ENCODE measurements at places on chromosomes 16 and 17.

DNA sequence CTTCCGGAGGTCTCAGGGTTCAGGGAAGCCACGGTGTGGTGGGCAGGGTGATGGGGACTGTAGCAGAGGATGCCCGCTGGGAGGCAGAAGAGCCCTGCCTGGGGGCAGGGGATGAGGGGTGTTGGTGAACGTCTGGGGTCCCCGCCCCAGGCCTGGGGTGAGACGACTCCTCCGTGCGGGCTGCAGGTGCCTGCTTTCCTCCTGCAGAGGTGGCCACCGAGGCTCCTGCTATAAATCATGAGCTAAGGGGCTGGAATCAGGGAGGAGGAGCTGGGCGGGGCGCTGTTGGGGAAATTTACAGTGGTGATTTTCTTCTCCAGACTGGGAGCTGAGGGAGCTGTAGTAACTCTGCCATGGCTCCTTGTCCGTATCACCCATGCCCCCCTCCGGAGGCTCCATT lies 167.0 kb downstream of the MRM1 start:
- no peak for DNase-seq

- DNase-seq = no peak
Observed at GRCh38 chr17:41530062-41531048, 2.2 kb upstream of the KRT19 start.

GRCh38 chr17:8465356-8465755 lies 29.7 kb downstream of the NDEL1 start:
- no peak for DNase-seq

DNA sequence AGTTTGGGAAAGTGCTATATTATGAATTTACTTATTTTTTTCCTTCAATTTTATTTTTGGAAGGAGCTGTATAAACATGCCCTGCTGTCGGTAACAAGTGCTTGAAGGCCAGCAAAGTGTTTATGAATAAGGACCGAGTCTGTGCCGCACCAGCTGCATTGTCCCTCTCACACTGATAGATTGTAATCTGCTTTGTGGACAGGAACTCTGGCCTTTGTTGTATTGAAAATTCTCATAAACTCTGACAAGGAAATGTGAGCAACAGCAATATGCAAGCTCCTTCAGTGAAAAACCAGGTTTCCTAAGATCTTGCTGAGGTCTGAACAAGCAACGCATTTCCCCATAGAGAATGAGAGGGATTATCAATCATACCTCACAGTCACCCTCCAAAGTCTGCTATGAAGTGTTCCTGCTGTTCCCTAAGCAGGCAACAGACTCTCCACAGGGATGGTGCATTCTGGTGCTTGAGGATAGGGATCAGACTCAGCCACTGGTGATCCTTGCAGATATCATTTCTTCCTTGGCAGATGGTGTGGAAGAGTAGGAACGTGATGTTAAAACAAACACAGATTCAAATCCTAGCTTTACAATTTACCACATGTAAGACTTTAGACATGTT lies 109.6 kb downstream of the KCNJ2 start:
- DNase-seq = no peak

DNA sequence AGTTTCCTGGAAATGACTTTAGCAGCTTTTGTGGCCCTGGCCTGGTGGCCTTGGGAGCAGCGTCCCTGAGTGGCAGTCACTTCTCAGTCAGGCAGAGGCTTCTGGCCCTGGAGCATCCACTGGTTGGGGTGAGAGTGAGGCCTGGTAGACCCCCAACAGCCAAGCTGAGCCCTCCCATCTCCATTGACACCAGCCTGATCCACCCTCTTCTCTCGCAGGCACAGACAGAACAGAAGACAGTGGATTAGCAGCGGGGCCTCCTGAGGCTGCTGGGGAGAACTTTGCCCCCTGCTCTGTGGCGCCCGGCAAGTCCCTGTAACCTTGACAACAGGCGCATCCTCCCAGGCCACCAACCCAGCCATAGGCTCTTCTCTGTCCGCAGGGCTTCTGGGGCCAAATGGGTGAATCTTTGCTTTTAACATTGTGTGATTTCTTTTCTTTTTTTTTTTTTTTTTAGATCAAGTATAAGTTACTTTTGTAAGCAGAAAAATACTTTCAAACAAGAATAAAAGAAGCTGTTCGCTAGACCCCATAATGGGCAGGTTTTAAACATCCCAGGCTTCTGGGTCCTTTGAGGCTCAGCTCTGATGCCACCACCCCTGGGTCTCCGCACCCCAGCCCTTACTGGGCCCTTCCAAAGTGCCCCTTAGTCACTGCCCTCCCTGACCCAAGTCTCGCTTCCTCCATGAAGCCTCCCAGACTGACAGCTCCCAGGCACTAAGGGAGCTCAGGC lies 12.7 kb upstream of the FLYWCH1 start:
- DNase-seq = no peak

DNA sequence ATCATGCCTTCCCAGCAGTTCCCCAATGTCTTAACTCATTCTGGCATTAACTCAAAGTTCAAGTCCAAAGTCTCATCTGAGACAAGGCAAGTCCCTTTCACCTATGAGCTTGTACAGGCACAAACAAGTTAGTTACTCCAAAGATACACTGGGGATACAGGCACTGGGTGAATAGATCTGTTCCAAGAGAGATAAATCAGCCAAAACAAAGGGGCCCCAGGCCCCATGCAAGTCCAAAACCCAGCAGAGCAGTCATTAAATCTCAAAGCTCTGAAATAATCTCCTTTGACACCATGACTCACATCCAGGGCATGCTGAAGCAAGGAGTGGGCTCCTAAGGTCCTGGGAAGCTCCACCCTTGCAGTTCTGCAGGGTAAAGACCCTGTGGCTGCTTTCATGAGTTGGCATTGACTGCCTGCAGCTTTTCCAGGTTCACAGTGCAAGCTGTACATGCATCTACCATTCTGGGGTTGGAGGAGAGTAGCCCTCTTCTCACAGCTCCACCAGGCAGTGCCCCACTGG lies 332.2 kb upstream of the KIF2B start:
- DNase-seq = no peak

DNA sequence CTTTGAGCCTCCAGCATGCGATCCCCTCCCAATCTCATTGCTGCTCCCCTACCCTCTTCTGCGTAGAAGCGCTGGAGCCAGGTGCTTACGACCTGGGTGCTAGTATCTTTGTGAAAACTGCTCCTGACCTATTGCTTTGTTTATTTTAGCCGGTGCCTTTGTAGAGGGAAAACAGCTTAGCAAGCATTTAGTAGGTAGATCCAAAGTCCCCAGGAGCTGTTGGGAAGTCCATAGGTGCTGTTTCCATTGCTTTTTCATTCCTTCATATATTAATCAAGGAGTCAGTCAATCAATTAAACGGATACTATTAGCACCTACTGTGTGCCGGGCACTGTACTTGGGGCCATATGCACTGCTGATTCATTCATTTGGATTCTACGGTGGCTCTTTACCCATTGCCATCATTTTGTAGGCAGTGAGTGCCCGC lies 497.6 kb downstream of the WWOX start:
- DNase-seq = no peak

DNA sequence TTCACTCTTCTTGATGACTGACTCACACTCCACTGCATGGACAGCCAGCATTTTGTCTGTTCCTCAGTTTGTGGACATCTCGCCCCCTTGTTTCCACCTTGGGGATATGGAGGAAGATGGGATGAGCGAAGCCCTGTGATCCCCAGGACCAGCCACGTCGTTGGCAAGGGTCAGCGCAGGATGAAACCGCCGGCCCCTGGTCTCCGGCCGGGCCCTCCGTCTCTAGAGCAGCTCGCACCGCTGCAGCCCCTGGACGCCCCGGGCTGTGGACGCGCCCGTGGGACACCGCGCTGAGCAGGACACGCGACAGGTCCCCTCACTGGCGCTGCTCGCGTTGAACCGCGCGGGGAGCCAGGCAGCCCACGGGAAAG lies 604 bp upstream of the ZC3H18 start:
- no peak for DNase-seq

DNA sequence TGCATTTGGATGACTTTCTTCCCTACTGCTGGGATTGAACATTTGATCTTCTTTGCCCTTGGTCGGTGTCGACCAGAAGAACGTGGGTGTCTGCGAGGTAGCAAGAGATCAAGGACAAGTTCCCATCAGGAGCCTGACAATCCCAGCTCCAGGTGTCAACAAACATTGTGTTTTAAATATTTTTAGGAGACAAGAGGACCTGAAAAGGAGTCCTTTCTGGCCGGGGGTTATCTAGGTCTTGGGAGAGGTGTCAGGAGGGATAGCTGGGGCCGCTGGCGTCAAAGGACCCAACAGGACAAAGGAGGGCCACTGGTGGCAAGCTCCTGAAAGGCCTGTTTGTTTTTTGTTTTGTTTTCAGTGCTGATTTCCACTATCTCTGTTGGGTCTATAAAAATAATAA lies 308.4 kb upstream of the ERCC4 start:
- DNase-seq = no peak

DNA sequence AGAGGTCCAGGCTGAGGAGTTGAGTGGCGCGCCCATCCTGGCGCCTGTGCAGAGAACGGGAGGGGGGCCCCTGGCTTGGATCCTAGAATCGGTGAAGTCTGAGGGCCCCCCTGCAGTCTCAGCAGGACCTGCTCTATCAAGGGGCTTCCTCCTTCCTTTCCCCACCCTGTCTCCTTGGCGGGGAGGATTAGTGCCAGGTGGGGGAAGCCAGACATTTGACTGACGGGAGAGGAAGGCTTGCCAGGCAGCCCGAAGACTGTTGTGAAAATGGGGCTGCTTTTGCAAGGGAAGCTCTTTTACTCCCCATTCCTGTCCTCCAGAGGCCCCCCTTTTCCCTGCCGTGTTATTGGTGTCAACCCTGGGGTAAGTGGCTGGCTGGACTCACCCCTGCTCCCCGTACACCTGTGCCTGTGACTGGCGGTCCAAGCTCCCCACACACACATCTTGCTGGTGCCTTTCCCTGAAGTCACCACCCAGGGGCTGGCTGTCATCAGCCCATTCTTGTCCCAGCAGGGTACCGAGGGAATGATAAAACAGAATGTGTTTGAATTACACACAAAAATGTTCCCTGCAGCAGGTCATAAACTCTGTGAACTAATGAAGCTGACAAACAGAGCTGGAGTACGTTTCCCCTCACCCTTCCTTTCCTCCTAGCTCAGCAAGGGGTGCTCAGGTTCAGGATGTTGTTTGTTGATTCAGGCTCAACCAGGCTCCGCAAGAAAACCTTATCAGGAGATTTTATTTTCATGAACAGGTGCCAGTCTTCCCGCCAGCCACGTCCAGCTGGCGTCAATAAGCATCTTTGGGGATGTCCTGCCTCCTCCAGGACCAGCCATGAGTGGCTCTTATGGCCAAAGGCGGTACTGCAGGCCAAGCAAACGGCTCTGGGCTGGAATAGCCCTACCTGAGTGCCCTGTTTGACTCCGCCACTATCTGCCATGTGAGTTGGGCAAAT lies 4.4 kb upstream of the ARMC7 start:
- no peak for DNase-seq

- no peak for DNase-seq
Observed at GRCh38 chr17:73432624-73433190, 120.9 kb upstream of the CDC42EP4 start.

DNA sequence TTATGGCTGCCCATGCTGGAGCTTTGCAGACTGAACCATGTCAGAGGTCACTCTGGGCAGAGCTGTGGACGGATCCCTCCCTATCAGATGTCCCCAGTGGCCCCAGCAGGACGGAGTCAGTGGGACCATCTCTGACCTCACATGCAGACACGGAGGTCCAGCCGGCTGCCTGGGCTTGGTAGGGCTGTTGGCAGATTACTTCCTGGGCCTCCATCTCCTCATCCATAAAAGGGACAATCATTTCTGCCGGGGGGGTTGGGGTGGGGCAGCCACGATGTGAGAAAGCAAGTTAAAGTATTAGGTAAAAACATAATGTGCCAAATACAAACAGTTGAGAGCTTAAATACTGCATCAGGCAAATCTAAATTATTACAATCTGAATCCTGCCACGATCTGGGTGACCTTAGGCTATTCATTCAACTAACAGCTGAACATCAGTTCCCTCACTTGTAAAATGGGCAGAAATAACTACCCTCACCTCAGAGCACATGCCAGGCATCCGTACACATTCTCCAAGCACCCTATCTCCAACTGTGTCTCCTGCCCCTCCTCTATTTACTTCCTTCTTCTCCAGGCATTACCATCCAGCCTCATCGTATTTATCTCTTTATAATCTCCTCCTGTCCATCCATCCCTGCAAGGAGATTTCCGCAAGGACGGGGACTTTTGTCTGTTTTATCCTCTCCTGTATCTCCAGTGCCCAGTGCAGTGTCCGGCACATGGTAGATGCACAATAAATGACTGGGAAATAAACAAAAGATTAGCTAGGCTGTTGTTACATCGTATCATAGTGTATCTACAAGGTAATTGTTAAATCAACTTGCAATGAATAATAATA lies 192.3 kb upstream of the FOXF1 start:
- DNase-seq = no peak

DNA sequence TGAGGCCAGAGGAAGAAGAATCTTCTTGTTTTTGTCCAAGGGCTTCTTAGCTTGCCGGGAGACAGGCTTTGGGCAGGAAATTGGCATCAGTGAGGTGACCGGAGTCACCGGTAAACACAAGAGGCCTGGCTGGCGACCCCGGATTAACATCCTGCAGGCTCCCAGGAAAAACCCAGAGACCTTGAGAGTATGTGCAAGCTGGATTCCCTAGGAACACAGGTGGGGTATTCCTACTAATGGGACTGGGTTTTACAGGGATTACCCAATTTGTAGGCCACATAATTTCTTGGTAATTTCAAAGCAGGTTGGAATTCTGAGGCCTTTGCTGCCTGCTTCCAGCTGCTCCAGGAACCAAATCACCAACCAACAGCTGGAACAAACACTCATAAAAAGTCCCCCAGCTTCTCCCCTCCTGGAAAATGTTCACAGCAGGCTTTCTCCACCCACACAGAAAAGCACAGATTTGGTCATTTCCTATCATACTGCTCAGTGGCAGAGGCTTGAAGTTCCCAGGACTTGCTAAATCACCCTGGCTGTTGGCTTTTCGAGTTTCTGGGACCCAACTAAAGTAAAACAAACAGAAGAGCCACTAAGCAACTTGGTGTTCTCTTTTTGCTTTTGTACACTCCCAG lies 258.8 kb downstream of the IRF8 start:
- DNase-seq = no peak

- peak; percentile 50 for DNase-seq
Observed at GRCh38 chr17:81941484-81942166, 4.5 kb upstream of the PYCR1 start.

DNA sequence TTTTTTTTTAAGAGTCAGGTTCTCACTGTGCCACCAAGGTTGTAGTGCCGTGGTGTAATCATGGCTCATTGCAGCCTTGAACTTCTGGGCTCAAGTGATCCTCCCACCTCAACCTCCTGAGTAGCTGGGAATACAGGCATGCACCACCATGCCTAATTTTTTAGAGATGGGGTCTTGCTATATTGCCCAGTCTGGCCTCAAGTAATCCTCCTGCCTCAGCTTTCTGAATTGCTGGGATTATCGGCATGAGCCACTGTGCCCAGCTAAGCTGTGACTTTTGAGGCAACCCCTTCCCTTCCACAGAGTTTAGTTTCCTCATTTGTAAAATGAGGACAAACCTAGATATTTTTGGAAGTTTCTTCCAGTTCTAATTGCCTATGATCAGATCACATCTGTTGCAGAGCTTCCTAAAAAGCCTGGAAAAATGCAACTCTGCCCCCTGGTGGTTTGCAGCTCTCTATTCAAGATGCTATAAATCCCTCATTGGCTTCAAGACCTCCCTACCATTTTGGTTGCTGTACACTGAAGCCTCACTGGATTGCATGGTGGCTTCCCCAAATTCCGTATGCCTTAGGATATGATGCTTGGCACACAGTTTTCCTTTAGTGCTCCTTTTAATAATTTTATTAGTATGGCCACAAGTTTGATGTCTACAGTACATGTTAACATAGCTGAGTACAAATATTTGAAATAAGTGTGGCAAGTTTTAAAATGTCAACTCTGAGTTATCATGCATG lies 19.3 kb downstream of the GDE1 start:
- DNase-seq = peak; percentile 73

GRCh38 chr16:10895053-10895946 lies 18.3 kb downstream of the CIITA start:
- no peak for DNase-seq

All from putamen (tissue), 1 donor.